ENCODE measurements at places on chromosomes 1 and 21.
A peak's percentile ranks its signal among the peaks of the same experiment; 100 is the strongest.

DNA sequence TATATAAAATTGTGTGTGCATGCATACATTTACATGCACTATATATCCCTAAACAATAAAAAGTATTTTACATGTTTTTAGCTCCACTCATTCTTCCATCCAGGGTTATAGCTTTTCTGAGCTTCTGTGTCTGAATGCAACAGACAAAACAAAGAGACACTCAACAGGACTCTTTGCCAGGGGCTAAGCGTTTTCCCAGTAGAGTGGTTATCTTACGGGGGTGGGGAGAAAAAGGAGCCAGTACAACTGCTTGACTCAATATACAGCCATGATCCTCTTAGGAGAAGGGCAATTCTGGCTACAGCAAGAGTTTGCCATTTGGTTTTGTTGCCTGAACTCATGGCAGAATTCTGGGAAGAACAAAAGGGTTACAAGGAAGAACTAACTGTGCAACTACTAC, 14.6 kb upstream of the PPP2R5A start:
- no peak for DNase-seq

DNA sequence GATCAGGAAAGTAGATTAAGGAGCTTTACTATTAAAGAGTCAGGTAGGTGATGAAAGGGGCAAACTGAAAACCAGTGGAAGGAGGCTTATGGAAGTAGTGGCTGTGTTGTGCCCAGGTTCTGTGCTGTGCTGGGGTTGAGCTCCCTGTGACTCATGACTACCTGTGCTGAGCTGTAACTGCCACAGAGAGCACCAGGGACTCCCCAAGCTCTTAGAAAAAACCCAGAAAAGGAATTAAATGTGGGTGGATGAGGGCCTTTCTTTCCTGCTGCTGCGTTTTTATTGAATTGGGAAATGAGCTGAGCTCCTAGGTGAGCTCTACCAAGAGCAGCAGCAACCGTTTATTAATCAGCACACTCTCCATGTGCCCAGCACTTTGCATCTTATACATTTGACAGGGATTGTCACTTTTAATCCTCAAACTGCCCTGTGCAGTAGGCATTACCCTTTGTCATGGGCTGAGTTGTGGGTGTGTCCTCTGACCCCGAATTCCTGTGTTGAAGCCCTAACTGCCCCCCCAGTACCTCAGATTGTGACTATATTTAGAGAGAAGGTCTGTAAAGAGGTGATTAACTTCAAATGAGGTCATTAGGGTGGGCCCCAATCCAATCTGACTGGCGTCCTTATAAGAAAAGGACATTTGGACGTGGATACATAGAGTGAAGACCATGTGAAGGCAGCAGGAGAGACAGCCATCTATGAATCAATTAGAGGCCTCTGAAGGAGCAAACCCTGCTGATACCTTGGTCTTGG, 65.4 kb downstream of the AK4 start:
- no peak for DNase-seq

GRCh38 chr1:206954459-206955342, 8.4 kb upstream of the PIGR start:
- DNase-seq = no peak

DNA sequence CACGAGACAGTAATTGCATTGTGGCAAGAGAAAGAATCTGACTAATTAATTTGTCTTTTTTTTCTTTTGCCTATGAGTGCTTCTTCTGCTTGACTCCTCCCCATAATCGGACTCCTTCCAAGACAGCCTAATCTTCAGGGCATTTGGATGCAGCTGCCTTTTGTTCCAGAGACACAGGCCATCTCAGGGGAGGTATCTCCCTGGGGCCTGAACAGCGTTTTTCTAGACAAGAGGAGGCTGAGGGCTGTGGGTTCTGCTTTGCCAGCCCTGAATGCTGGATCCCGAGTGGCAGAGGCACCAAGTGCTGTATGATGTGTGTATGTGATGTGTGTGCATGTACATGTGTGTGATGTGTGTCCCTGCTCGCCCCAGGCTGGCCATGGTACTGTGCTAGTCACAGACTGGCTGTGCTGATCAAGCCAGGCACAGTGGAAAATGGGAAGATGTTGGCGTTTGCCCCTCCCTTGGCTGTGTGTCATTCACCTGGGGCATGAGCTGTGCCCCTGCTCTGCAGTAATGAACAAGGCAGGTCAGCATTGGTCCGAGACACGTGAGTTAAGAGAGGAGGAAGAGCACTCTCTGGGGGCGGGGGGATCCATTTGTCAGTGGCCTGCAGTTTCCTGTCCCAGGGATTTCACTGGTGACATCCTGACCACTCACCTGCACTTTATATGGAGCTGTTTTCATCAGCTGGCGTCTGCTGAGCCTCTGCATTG, 77.2 kb downstream of the ADARB1 start:
- no peak for DNase-seq

- DNase-seq = no peak
These were observed 116.8 kb downstream of the NPHP4 start for GRCh38 chr1:5875345-5875910.

- DNase-seq = no peak
These were observed 30.2 kb downstream of the TMPRSS2 start for GRCh38 chr21:41477641-41478318.

- no peak for DNase-seq
These were observed 366.5 kb downstream of the SIPA1L2 start for GRCh38 chr1:232263452-232263851.

GRCh38 chr1:22262583-22262982, 119.7 kb upstream of the WNT4 start:
- DNase-seq = no peak

DNA sequence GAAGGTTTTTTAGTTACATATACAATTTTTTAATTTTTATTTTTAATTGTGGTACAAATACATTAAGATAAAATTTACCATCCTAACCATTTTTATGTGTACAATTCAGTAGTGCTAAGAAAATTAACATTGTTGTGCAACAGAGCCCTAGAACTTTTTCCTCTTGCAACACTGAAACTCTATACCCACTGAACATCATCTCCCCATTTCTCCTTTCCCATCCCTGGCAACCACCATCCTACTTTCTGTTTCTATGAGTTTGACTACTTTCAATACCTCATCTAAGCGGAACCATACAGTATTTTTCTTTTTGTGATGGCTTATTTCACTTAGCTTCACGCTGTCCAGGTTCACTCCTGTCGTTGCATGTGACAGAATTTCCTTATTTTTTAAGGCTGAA, 54.1 kb downstream of the PALMD start:
- DNase-seq = no peak

DNA sequence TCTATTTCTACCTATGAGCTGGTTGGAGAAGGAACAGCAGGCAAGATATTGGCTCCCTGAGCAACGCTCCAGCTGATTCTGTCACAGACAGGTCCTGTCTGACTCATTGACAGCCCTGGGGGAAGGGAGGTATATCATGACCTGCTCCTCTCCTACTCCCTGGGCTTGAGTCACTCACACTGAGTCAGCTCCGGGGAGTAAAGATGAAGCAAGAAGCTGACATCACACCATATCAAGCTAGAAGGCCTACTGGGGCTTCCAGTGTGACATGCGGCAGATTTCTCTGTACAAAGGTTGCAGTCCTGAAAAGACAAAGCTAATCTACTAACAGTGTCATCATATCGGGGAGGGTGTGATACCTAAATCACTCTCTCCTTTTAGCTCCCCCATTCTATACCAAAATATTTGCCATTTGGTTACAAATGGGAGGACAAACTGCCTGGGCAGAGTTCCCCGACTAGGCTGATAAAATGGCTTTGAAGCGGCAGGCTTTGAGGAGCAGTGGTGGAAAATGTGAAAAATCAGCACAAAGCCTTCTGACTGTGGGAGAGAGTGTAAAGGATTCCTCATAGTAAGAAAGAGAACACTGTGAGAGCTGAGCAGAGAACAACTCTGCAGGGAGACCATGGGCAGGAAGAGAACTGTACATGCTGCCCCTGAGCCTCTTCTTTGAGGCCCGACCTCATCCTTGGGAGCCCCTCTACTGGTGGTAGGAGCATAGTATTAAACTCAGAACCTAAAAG, 15.5 kb downstream of the PI4KB start:
- peak; percentile 97 for DNase-seq
